ENCODE measurements at places on chromosomes 2 and 18. TPM values are rescaled to one million over a fixed set of nuclear protein-coding genes. Genes with fewer than 3 reads are reported as not detected.

GRCh38 chr2:172705352-172705751 is 30.3 kb upstream of the RAPGEF4 start:
- no peak for DNase-seq

GRCh38 chr2:104781151-104781550 is 72.8 kb upstream of the POU3F3 start:
- DNase-seq: no peak

GRCh38 chr2:239959059-239959971 is 65.8 kb downstream of the NDUFA10 start:
- DNase-seq: no peak

- no peak for DNase-seq
Measured at GRCh38 chr2:26883956-26884355, 36.0 kb downstream of the DPYSL5 start.

GRCh38 chr18:1846640-1847039 is 724.7 kb downstream of the METTL4 start:
- DNase-seq: no peak

- no peak for DNase-seq
Measured at GRCh38 chr2:239544143-239544917, 143.5 kb upstream of the HDAC4 start.

GRCh38 chr18:28143725-28144124 is 33.2 kb downstream of the CDH2 start:
- no peak for DNase-seq

DNA sequence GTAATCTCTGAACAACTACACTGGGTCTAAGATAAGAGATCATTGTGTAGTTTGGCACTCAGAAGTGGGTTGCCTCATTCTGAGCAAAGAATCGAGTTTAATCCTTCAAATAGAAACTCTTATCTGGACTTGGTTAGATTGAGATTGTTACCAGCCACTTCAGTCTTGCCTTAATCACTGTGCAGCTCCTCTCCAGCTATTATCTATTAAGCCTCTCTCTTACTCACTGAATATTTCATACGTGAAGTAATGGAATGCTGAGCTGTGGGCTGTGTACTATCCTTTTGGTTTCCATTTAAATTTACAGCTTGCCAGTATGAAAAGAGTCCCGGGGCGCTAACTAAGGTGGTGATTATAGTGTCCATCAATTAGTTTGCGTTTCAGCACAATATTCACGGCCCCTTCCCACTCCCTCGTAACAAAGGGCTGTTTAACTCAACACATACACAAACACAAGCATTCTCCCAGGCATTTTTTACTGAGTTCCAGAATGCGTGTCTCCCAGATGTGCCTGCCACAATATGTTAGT is 65.7 kb upstream of the NCKAP5 start:
- DNase-seq: no peak

DNA sequence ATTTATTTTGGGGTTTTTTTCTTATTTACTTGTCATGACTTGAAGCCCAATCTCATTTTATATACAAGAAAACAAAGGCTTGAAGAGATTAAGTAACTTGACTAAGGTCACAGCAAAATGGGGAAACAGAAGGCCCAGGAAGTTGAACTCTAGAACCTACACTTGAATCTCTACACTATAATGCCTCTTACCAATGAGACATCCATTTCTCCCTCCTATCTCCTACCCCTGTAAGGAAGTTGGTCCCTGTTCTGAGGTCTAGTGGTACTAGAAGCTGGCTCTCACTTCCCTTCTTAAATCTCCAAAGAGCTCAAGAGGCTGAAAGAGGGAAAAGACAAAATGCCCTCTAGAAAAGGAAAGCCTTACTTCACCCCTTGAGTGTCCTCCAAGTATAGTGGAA is 25.5 kb upstream of the IHH start:
- DNase-seq: no peak

GRCh38 chr18:78743078-78743477 is 236.5 kb upstream of the SALL3 start:
- DNase-seq: peak; percentile 30

GRCh38 chr18:24763765-24764513 is 303.5 kb downstream of the HRH4 start:
- no peak for DNase-seq

GRCh38 chr18:47883771-47884413 is 46.6 kb downstream of the SMAD2 start:
- DNase-seq: no peak

DNA sequence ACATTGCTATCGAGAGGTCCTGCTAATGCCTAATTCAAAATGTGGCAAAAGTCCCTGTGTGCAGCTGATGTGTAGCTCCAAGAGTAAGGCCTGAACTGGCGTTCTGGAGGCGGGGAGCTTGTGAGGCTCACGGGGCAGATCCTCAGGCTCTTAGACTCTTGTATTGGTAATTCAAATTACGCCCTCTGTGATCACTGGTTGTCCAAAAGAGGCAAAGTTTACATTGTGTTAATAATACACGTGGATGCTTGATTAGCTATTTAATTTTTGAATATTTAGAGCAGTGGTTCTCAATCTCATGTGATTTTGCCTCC is 12.4 kb upstream of the CRYGA start:
- no peak for DNase-seq

- DNase-seq: peak; percentile 48
Measured at GRCh38 chr18:7567474-7568425, 634 bp downstream of the PTPRM start.

GRCh38 chr2:207283356-207283755 is 117.6 kb upstream of the KLF7 start:
- no peak for DNase-seq

- no peak for DNase-seq
Measured at GRCh38 chr18:3391704-3392466, 58.1 kb upstream of the TGIF1 start.

IL36A gene
- total RNA-seq: not detected

LOXHD1 gene
- total RNA-seq: 0.29 TPM

PLEK gene
- 3.7 TPM for total RNA-seq

FABP1 gene
- total RNA-seq: not detected

SF3B6 gene
- 70.5 TPM for total RNA-seq

SP140 gene
- total RNA-seq: 2.7 TPM

HOXD4 gene
- total RNA-seq: 22.4 TPM

SDC1 gene
- 480 TPM for total RNA-seq

UPP2 gene
- not detected for total RNA-seq

MREG gene
- 13.8 TPM for total RNA-seq

Data from ureter (tissue), 1 donor.